SW 1271 (cell line): ENCODE measurements at places on chromosomes 4 and X.

GRCh38 chr4:154738426-154738825 is 5.4 kb upstream of the LRAT start:
- DNase-seq, result no peak

GRCh38 chrX:48823053-48823452 is 3.3 kb upstream of the ERAS start:
- DNase-seq, result no peak

DNA sequence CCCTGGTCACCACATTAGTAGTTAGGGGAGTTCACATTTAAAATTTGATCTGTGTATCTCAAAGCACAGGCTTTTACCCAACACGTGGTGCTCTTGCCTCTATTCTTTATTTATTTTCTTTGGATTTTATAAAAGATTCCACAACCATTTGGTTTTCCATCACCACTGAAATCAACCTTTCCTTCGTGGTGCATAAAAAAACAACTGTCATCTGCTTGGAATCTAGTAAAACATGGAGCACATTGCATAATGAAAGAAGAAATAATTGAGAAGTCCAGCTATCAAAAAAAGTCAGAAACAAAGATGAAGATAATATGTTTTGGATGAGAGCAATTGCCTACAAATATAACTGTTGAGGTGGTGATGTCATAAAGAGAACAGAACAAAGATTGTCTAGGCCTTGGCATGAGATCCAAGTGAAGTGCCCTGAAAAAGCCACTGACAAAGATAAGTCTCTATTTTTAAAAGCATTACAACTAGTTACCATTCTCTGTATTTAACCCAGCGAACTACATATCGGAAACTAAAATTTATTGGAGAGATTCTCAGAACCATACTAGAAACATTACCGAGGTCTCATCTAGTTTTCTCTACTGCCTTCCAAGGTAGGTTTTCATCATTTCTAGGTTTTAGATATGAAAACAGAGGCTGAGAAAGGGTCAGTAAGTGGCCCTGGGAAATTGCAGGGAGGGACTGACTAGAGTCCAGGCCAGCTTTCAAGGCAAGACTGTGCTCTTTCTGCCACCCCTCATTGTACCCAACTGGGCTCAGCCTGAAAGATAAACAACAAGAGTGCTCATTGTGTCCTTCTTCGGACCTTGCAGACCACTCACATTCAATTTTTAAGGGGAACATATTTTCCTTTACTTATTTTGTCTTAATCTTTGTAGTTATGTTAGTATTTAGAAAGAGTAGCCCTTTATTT is 127.3 kb downstream of the MAD2L1 start:
- no peak for DNase-seq

- no peak for DNase-seq
Measured at GRCh38 chrX:47623540-47624027, 3.9 kb upstream of the SYN1 start.

GRCh38 chrX:7889135-7889534 is 38.1 kb downstream of the PNPLA4 start:
- DNase-seq, result no peak

DNA sequence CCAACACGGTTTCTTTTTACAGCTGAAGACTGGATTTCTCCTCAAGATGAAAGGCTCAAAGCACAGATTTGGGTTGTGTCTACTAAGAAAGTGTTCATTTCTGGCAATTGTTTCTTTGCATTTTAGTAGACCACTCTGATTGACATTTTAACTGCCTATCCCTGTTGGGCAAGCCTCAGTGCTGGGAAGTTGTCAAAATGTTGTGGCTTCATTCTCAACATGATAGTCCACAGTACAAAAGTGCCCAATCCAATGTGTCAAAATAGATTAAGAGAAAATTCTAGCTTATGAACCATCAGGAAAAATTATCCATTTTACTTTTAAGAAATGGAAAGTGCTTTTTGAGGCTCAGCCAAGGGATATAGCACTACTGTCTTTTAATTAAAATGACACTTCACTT is 323.9 kb upstream of the PRPS2 start:
- no peak for DNase-seq

GRCh38 chr4:14850455-14851097 is 151.7 kb upstream of the CPEB2 start:
- no peak for DNase-seq

GRCh38 chrX:29065477-29065876 is 478.2 kb downstream of the IL1RAPL1 start:
- no peak for DNase-seq

GRCh38 chr4:184288451-184289178 is 70.9 kb upstream of the ENPP6 start:
- no peak for DNase-seq

- DNase-seq, result no peak
Measured at GRCh38 chr4:118322831-118323502, 29.8 kb downstream of the PRSS12 start.

DNA sequence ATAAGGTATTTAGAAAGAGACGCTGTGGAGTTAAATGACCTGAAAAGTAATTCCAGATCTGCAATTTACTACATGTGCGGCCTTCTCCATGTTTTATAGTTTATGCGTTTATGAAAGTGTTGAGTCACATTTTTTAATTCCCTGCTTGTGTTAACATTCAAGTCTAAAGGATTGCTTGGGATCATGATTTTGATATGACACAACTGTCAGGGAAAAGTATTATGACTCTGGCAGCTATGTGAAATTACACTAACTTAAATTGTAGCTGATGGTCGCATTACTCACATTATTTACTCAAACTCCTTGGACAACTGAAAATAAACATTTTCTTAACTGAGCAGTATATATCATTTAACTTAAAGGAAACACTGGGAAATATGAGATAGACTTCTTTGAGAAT is 14.3 kb upstream of the GABRB1 start:
- no peak for DNase-seq
